ENCODE measurements at places on chromosomes 12 and 14. TPM values are rescaled to one million over a fixed set of nuclear protein-coding genes. Genes with fewer than 3 reads are reported as not detected.

DNA sequence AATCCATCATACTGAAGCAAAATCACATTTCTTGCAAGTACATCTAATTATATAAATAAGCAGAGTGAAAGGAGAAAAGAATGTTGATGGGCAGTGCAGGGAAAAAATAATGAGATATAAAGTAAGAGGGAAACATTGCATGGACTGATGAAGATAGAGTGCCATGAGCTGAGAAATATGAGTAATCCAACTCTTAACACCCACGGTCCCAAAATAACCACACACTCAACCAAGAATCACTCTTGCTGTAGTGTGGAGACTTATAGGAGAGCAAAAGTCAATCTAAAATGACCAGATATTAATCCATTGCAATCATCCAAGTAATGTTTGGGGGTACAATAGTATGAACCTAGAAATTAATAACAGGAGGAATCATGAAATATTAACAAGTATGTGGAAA, 40.2 kb downstream of the MYF5 start:
- H3K36me3 ChIP-seq, result no peaks in the 10 kb centered on the region
- H3K4me3 ChIP-seq, result no peak overlapping the region
- no peaks in the 10 kb centered on the region for H3K4me1 ChIP-seq
- DNase-seq, result no peak
- no peaks in the 10 kb centered on the region for H3K27me3 ChIP-seq

The MSI1 gene
- 1.4 TPM for total RNA-seq

DNA sequence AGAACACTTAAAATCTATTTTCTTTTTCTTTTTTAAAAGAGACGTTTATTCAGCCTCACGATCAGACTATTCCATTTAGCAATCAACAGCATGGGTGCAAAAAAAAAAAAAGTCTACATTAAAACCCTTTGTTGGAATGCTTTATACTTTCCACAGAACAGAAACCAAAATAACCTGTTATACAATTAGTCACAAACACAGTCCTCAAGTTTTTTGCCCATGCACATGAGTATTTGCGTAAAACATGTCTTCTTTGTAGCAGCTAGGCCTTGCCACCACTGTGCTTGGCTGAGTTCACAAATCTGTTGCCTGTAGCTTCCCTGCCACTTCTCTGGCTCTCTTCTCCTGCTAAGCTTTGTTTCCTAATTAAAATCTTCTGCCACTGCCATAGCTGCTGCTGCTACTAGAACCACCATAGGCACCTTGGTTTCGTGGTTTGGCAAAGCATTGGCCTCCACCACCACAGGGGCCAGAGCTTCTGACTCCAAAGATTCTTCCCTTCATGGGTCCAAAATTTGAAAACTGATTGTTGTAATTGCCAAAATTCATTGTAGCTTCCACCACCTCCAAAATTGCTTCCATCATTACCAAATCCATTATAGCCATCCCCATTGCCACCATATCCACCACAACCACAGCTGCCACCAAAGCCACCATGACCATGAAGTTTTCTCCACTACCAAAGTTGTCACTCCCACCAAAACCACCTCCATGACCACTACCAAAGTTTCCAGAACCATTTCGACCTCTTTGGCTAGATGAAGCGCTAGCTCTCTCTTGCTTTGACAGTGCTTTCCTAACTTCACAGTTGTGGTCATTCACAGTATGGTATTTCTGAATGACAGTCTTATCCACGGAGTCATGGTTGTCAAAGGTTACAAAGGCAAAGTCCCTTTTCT, 38.1 kb downstream of the KLRG1 start:
- H3K4me3 ChIP-seq, result no peak overlapping the region
- no peak overlapping the region for H3K27ac ChIP-seq
- no peaks in the 10 kb centered on the region for H3K4me1 ChIP-seq
- DNase-seq, result no peak

DNA sequence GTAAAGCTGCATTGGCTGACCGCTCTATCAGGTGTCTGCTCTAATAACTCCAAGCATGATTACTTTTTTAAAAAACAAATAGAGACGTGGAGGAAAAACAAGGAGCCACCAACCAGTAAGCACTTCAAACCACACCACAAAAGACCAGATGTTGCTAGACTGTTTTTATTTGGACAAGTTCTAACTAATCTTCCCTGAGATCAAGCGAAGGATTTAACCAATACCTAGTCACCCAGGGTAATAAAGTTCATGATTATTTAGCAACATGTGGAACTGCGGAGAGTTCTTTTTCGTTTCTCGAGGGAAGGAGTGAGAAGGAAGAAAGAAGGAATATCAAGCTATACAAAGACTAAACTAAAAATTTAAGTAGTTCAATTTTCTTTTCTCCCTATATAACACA, 288.1 kb downstream of the DUSP6 start:
- DNase-seq, result no peak
- no peak overlapping the region for H3K4me3 ChIP-seq
- peaks cover 64% of the 10 kb centered on the region for H3K4me1 ChIP-seq
- no peaks in the 10 kb centered on the region for H3K27me3 ChIP-seq
- H3K36me3 ChIP-seq, result no peaks in the 10 kb centered on the region

GRCh38 chr14:89723930-89724627, 230.5 kb downstream of the EFCAB11 start:
- no peak overlapping the region for H3K27ac ChIP-seq
- H3K36me3 ChIP-seq, result no peaks in the 10 kb centered on the region
- no peaks in the 10 kb centered on the region for H3K4me1 ChIP-seq
- no peaks in the 10 kb centered on the region for H3K27me3 ChIP-seq

DNA sequence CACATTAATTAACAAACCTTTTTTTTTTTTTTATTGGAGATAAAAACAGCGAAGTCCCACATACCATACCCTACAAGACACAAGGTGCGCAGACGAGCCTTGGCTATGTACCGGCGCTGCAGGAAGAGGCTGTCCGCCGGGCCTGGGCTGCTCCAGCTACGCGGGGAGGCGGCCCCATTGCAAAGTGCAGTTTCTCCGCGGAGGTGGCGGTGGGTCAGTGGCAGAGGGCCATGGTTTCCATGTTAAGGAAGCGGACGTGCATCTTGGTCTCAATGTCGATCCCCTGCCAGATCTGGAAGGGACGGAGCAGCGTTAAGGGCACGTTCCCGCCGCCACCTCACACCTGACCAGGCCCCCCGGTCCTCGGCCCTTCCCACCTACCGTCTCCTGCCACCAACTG, 60.3 kb downstream of the TESC start:
- H3K27me3 ChIP-seq, result no peaks in the 10 kb centered on the region
- H3K27ac ChIP-seq, result peak overlapping the region; percentile 27
- H3K36me3 ChIP-seq, result peaks cover 99% of the 10 kb centered on the region
- no peak for DNase-seq

DNA sequence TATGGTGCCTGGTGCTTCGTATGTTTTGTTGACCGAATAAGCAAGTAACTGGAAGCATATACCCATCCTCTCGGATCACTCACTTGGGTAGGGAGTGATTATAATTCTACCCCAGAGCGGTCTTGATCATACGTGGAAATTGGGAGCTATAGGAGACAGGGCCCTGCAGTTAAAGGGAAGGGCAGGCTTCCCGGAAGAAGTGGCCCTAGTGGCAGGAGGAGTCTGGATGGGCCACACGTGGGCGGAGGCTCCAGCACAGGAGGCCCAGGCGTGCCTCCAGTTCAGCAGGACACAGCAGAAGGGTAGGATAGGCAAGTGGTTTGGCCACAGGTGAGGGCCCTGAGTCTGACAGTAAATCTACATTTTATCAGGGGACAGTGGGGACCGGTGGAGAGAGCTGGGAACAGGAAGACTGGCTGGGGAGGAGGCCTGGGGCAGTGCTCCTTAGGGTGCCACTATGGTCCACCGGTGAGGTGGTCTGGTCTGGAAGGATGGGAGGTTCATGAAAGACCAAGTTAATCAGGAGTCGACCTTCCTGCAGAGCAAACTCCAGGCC, 23.5 kb upstream of the YY1 start:
- H3K36me3 ChIP-seq, result peaks cover 19% of the 10 kb centered on the region
- H3K27me3 ChIP-seq, result no peaks in the 10 kb centered on the region
- no peak overlapping the region for H3K27ac ChIP-seq
- no peak overlapping the region for H3K4me3 ChIP-seq
- DNase-seq, result no peak

The CCDC175 gene
- total RNA-seq, result not detected

DNA sequence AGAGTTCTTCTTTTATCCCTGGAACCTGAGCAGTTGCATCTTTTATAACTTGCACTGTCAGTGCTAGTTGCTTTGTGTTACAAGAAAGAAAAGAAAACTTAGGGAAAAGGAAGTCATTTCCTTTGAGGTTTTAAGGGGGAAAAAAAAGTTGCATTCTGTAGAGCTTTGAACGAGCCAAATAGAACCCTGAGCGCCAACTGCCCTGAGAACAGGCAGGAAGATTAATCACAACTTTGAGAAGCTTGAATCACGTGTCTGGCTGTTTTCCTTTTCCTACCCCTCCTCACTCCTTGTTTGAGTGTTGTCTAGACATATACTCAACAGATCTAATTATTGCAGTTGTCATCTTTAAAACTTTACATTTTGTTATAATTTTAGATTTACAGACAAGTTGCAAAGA, 12.5 kb downstream of the PCNX1 start:
- H3K36me3 ChIP-seq, result no peaks in the 10 kb centered on the region
- no peaks in the 10 kb centered on the region for H3K27me3 ChIP-seq
- H3K27ac ChIP-seq, result no peak overlapping the region
- no peak overlapping the region for H3K4me3 ChIP-seq
- H3K4me1 ChIP-seq, result no peaks in the 10 kb centered on the region

The CD163L1 gene
- total RNA-seq, result 14.2 TPM

Data from Calu3 (cell line).